ENCODE measurements at places on chromosomes 13 and 19. TPM values are rescaled to one million over a fixed set of nuclear protein-coding genes. Genes with fewer than 3 reads are reported as not detected.

Gene CYP2F1
- not detected for total RNA-seq

Gene AMH
- 10.2 TPM for total RNA-seq

- DNase-seq, result no peak
Measured at GRCh38 chr19:16283210-16284061, 41.2 kb upstream of the KLF2 start.

DNA sequence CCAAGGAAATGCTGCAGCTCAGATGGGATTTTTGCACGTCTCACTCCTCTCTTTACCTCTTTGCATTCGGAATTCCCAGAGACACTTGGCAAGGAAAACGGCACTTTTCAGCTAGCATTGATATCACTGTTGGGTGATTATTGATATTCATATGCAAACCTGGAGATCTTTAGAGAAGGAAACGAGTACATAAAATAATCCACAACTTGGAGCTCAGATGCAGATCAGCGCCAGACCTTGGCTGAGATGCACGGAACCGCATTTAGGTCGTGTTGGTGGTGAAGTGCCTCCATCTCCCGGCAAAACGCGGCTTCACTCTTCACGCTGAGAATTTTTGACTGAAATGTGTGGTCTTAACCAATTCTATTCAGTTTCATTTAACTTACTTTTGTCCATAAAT lies 77.2 kb upstream of the ARHGEF7 start:
- no peak for DNase-seq

- DNase-seq, result no peak
Measured at GRCh38 chr19:50008532-50008931, 16.6 kb downstream of the VRK3 start.

DNA sequence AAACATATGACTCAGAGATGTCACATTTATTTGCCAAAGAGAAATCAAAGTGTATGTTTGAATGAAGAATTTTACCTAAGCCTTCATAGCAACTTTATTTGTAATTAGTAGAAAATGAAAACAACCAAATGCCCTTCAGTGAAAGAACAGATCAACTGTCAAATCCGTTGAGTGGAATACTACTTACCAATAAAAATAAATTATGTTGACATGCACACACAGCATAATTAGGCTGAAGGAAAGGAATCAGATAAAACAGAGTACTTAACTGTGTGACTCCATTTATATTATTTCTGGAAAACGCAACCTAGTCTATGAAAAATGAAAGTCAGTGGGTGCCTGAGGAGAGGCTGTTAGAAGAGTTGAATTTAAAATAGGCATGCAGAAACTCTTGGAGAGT lies 1034.6 kb upstream of the PCDH9 start:
- DNase-seq, result no peak

- no peak for DNase-seq
Measured at GRCh38 chr19:4267101-4267900, 11.8 kb upstream of the SHD start.

DNA sequence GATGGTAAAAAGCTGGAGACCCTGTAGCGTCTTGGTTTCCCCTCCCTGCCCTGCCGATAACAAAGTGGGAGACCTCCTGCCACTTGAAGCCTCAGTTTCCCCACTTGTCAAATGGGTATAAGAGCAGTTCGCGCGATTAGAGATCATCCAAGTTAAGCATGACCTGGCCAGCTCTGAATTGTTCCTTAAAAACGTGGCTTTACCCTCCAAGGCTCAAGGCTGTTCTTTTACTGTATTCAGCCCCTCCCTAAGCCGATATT lies 421 bp downstream of the TNPO2 start:
- DNase-seq, result no peak

DNA sequence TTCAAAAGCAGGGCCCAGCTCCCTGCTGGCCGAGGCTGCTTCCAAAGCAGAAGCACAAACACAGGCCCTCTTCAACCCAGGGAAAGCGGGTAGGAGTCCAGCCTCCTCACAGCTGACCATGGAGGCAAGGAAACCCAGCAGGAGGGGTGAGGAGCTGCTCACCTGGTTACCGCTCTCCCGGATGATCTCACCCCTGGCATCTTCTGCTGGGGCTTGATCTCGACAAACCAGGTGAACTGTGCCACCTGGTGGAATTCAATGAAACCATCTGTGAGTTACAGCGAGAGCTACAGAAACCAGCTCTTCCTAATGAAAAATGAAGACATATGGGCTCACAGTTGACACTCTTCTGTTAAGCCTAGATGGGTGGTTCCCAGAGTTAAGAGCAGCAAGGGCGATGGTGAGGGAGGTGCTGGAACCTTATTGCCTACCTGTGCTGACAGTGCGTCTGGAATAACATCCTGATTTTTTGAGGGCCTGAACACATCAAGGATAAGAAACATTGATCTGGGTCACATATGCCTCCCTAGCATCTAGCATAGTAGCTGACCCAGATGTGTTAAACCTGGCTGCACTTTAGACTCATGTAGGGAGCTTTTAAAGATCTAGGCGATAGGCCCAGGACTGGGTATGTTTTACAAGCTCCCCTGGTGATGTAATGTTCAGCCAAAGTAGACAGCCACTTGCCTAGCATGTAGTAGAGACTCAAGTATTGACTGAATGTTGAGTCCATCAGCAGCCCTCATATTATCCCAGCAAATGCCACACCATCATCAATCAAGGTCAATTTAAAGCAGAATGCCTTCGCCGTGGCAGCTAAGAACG lies 6.1 kb downstream of the DHRS12 start:
- no peak for DNase-seq

DNA sequence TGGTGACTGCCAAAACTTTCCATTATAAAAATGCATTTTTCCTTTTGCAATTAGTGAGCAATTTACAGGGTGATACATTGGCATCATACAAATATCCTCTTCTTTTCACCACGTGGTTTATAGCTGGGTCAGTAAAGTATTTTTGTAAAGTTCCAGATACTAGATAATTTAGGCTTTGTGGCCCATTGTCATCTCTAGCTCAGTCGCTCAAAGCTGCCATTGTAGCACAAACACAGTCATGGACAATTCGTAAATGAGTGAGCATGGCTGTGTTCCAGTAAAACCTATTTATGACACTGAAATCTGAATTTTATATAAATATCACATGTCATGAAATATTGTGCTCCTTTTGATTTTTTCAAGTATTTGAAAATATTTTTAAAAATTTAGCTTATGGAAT lies 162.9 kb downstream of the USP12 start:
- no peak for DNase-seq

DNA sequence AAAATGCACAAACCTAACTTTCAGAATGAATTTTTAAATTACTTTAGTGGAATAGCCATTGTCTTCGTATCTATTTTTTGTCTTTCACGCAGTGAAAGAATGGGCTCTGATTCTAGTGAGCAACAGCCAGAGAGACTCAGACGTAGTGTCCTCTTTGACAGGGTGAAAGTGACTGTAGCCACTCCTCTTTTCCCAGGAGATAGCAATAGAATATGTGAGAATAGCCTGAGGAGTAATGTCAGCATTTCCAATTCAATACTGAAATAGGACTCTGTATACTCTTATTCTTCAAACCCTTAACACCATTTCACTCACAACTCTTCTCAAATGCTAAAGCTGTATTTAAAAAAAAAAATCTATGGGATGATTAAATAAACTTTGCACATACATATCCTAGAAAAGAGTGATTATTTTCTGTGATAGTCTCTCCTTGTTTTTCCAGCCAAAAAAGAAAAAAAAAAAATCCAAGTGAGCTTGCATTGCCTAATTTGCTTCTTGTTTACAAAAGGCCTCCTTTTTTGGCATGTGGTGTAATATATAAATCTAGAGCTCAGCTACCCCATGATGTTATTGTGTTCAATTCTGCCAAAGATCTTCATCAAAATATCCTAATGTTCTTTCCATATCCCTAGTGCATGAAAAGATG lies 626.1 kb upstream of the SLITRK6 start:
- DNase-seq, result no peak

Measured in chondrocyte (in vitro differentiated cells).